ENCODE measurements at places on chromosomes 12 and 14.

DNA sequence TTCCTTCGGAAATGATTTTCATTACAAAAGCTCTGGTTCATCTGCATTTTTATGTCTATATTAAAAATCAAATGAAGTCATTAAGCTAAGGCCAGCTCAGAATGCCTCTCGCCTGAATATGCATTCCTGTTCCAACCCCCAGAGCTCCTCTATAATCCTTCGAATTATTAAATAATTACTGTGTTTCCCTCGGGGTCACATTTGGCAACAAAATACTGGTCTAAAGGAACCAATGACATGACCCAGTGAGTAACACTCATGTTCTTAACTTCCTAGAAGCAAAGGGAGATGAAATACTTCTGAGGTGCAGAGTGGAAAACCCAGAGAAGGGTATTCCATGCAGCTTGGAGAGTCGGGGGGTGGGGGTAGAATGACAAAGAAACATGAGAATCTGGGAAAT lies 68.3 kb downstream of the FOXN3 start:
- DNase-seq: no peak

DNA sequence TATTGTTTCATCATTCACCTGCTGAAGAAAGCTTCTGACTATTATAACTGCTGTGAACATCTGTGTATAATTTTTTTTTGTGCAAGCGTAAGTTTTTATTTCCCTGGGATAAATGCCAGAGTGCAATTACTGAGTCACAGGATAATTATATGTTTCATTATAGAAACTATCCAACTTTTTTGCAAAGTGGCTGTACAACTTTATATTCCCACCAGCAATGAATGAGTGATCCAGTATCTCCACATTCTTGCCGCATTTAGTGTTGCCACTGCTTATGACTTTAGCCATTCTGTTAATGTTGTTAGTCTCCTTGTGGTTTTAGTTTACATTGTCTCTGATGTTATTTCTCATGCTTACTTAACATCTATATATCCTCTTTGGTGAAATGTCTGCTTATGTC lies 88.1 kb upstream of the CCDC175 start:
- peak; percentile 5 for DNase-seq

- no peak for DNase-seq
Observed at GRCh38 chr14:52922656-52923055, 28.2 kb downstream of the FERMT2 start.

- peak; percentile 19 for DNase-seq
Observed at GRCh38 chr12:18158774-18159557, 69.0 kb upstream of the RERGL start.
